Activated T-cell treated with anti-CD3 and anti-CD28 coated beads, Interleukin-2, amount 50 U/mL, for 72 hours (primary cell): ENCODE measurements at places on chromosomes 3 and 15.

DNA sequence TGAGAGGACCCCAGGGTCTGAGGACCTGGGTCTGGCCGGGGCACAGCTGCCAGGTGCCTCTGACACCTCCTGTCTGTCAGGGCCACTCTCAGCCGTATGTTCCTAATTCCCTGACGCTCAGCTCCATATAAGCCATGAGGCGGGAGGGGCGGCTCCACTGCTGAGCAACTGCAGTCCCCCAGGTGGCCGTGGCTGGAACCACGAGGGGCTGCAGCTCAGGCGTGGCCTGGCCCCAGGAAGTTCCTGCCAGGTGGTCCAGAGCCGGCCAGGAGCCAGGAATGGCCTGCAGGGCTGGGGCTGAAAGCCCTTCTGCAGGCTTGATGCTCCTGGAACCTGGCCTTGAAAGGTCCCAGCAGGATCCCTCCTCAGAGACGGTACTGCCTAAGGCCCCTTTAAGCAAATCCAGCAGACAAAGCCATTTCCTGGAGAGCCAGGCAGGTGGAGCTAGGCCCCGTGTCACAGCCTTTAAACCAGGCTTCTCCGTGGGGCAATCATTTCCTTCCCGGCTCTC is 118.0 kb downstream of the CHSY1 start:
- DNase-seq = no peak
- no peak overlapping the region for H3K4me3 ChIP-seq
- H3K27me3 ChIP-seq = peaks cover 6% of the 10 kb centered on the region

DNA sequence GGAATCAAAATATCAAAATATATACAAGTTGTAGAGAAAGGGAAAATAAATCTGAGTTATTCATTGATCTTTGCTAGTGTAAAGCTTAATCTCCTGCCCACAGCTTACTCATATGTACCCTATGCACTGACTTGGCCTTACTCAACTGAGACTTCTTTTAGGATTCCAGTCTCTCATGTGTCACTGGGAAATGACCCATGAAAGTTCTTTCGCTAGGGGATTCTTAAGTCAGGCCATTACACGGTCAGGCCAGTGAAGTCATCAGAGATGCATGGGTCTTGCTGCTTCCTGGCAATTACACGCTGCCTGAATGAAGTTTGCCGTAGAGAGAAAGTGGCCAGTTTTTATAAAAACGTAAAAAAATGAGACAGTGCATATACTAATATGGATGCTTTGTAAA is 20.7 kb upstream of the LPP start:
- peaks cover 3% of the 10 kb centered on the region for H3K36me3 ChIP-seq
- peak overlapping the region; percentile 61 for H3K27ac ChIP-seq
- no peaks in the 10 kb centered on the region for H3K27me3 ChIP-seq
- peak overlapping the region; percentile 19 for H3K4me3 ChIP-seq

- H3K36me3 ChIP-seq = no peaks in the 10 kb centered on the region
- H3K4me1 ChIP-seq = peaks cover 44% of the 10 kb centered on the region
- H3K27me3 ChIP-seq = no peaks in the 10 kb centered on the region
- H3K27ac ChIP-seq = no peak overlapping the region
- no peak for DNase-seq
- H3K4me3 ChIP-seq = no peak overlapping the region
Measured at GRCh38 chr3:183288117-183288516, 35.1 kb downstream of the B3GNT5 start.

GRCh38 chr15:43538091-43538490 is 20.7 kb downstream of the MAP1A start:
- H3K27ac ChIP-seq = no peak overlapping the region
- no peak for DNase-seq
- H3K4me1 ChIP-seq = peaks cover 6% of the 10 kb centered on the region
- H3K4me3 ChIP-seq = no peak overlapping the region
- no peaks in the 10 kb centered on the region for H3K36me3 ChIP-seq

DNA sequence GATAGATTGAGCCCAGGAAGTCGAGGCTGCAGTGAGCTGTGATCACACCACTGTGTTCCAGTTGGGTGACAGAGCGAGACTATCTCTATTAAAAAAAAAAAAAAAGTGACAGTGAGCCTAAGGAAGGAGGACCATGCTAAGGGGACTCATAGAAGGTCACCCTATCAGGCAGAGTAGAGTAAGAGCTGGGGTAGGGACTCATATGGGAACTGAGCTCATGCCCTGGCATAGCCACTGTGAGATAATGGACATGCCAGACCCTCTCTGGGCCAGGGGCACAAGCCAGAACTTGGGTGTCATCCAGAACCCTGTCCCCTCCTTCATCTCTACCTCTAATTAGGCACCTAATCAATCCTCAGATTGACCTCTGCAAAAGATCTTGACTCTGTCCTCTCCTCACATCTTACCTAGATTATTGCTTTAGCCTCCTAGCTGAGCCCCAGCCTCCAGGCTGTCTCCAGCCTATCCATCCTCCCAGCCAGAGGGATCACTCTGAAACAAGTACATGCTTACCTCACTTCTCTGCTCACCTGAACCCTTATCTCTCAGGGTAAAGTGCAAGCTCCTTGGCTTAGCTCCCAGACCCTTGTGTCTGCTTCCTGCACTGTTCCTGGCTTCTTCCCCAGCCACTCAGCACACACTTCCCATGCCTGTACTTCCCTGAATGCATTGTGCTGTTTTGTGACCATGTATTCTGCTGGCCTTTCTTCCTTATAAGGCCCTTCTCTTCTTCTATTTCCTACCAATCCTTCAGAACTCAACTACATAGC is 76.4 kb downstream of the DAPK2 start:
- H3K36me3 ChIP-seq = no peaks in the 10 kb centered on the region
- H3K4me3 ChIP-seq = peak overlapping the region; percentile 73
- peaks cover 43% of the 10 kb centered on the region for H3K4me1 ChIP-seq
- peak overlapping the region; percentile 10 for H3K27ac ChIP-seq

GRCh38 chr3:194744826-194745225 is 59.1 kb downstream of the FAM43A start:
- H3K27ac ChIP-seq = no peak overlapping the region
- no peak overlapping the region for H3K4me3 ChIP-seq
- no peaks in the 10 kb centered on the region for H3K36me3 ChIP-seq
- peaks cover 15% of the 10 kb centered on the region for H3K27me3 ChIP-seq

DNA sequence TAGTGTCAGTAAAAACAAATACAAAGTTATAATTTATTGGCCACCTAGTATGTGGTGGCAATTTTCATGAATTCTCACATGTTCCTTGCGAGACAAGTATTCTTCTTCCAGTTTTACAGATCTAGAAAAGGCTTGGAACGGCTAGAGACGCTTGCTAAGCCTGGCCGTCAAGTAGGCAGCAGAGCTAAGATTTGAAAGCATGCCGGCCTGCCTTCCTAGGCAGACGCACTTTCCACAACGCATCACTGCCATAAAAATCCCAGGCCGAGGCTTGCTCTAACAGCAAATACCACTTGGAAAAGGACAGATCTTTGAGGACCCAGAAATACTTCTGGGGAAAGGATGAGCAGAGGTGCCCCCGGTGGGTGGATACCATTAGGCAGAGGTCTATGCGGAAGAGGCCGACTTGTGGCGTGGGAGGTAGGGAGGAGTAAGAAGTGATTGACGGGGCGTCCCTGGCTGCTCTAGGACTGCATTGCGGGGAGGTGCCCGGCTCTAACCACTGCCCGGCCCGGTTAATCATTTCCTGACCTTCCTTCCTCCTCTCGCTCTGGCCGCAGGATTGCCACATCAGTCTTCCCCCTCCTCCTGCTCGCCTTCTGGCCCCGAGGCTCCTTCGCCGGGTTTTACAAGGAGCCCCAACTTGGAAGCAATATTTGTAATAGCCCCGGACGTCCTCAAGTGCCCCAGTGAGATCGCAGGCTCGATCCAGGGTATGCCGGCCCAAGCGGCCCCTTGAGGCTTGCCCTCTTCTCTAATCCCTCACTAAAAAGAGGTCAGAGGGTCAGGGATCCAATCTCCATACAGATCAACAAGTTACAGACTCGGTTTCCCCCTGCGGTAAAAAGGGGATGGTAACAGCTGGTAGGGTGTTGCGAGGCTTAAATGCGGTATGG is 1.3 kb upstream of the USP3 start:
- H3K27ac ChIP-seq = peak overlapping the region; percentile 98
- peak; percentile 86 for DNase-seq
- H3K36me3 ChIP-seq = peaks cover 2% of the 10 kb centered on the region

- H3K36me3 ChIP-seq = no peaks in the 10 kb centered on the region
- peaks cover 19% of the 10 kb centered on the region for H3K4me1 ChIP-seq
- peaks cover 11% of the 10 kb centered on the region for H3K27me3 ChIP-seq
- H3K4me3 ChIP-seq = no peak overlapping the region
Measured at GRCh38 chr3:51703068-51703760, 3.7 kb upstream of the GRM2 start.

DNA sequence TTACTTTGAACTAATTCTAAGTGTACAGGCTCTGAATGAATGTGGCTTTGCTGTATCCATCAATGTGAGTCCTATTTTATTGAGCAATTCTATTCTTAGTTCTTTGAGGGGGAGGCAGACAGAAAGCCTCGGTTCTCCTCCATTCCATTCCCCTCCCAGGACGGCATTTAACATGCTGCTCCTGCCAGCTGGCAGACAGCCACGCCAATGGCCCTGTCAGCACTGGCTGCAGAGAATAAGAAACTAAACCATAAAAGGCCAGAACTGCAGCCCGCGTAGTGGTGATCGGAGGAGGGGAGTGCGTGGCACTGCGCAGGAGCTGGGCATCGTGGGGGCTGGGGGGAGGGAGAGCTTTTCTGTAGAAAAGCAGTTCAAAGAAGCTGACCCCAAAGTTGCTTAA is 76.0 kb upstream of the HACD2 start:
- no peaks in the 10 kb centered on the region for H3K36me3 ChIP-seq
- no peak overlapping the region for H3K27ac ChIP-seq
- DNase-seq = no peak
- no peaks in the 10 kb centered on the region for H3K4me1 ChIP-seq
- H3K27me3 ChIP-seq = peaks cover 12% of the 10 kb centered on the region

- no peak for DNase-seq
- H3K27me3 ChIP-seq = no peaks in the 10 kb centered on the region
- H3K36me3 ChIP-seq = peaks cover 15% of the 10 kb centered on the region
- peak overlapping the region; percentile 87 for H3K27ac ChIP-seq
- peaks cover 55% of the 10 kb centered on the region for H3K4me1 ChIP-seq
Measured at GRCh38 chr15:85642693-85643066, 152.0 kb downstream of the KLHL25 start.

- H3K36me3 ChIP-seq = peaks cover 10% of the 10 kb centered on the region
- H3K27ac ChIP-seq = peak overlapping the region; percentile 78
- no peaks in the 10 kb centered on the region for H3K27me3 ChIP-seq
- H3K4me3 ChIP-seq = no peak overlapping the region
- no peak for DNase-seq
Measured at GRCh38 chr3:122357828-122358702, 25.0 kb downstream of the MIX23 start.

GRCh38 chr15:34597316-34597715 is 13.9 kb upstream of the GOLGA8B start:
- no peak overlapping the region for H3K27ac ChIP-seq
- no peak for DNase-seq
- no peaks in the 10 kb centered on the region for H3K4me1 ChIP-seq
- peaks cover 24% of the 10 kb centered on the region for H3K27me3 ChIP-seq
- H3K36me3 ChIP-seq = no peaks in the 10 kb centered on the region

DNA sequence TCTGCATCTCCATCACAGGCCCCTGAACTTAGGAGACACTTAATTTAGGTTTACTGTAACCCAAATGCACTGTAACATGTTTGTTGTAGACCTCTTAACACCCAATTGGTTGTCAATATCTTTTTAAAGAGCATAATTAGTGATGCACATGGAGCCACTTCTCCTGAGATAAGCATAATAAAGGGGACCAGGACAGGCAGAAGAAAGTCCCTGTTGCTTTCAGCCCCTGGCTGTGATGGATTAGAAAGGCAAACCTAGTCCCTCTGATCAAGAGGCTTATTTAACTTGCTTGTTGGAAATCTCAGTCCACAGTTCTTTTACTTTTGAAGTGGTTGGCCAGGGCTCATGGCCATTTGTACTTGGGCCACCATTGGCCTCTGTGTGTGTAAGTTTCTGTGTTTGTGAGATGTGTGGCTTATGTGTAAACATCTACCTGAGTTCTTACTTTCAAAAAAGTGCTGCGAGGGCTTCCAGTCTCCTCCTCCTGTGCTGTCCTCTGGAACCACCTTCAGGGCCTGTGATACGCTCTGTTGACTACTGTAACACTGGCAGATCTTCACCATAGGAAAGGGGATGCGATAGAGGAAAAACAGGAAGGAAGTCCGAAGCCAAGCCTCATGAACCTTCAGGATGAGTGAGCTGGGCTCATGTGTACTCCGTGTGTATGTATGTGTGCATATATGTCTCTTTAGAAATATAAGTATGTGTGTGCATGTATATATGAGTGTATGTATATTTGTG is 136.2 kb downstream of the EPHB1 start:
- H3K36me3 ChIP-seq = no peaks in the 10 kb centered on the region
- DNase-seq = no peak
- peaks cover 21% of the 10 kb centered on the region for H3K27me3 ChIP-seq
- no peak overlapping the region for H3K27ac ChIP-seq
- no peak overlapping the region for H3K4me3 ChIP-seq
- H3K4me1 ChIP-seq = peaks cover 31% of the 10 kb centered on the region

DNA sequence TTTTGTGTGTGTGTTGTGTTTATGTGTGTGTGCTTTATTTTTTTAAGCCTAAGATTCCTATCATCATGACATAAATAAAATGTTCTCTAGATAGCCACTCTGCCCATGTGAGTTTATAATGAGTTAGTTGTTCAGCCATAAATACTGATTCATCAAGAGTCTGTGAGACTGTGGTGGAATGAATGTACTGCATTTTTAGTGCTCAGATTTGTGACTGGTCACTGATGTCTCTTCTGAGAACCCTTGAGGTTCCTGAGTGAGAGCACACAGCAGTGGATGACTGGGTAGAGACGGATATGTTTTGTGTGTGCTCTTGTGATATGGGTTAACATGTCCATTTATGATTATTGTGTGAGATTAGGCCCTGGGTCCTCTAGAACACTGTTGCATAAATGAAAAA is 51.2 kb downstream of the SETD5 start:
- peak overlapping the region; percentile 6 for H3K27ac ChIP-seq
- H3K36me3 ChIP-seq = peaks cover 42% of the 10 kb centered on the region
- H3K27me3 ChIP-seq = no peaks in the 10 kb centered on the region
- peaks cover 32% of the 10 kb centered on the region for H3K4me1 ChIP-seq
- H3K4me3 ChIP-seq = no peak overlapping the region

DNA sequence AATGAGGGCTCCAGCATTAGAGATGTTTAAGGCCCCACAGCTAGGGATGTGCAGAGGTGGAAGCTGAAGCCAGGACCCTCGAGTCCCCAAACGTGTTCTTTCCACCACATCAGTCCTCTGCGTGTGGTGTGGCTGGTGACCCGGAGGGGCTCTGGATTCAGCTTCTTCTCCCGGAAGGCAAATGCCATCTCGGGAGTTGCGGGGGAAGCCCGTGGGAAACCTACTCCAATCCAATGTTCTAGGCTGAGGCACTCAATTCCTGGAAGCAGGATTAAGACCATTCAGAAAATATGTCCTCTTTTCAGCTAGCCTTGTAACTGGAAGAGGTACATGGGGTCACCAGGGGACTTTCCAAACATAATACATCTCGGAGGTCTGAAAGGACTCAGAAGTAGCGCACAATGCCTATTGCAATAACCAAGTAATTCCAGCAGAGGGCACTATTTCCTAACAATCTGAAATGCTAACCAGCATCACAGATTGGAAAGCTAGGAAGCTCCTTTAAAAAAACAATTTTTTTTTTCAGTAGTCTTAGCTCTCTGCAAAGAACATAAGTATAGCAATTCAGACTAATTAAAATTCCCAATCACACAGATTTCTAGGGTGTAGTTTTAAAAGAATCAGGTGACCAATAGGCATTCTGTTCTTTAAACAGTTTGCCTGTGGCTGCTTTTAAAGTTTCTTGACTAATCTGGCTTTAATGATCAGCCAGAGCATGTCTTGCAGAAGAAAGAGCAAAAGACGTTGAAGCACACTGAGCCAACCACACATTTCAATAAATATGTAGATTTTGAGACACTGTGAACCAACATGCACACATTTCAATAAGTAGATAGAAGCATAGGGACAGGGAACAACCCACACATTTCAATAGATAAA is 36.1 kb downstream of the BNC1 start:
- H3K36me3 ChIP-seq = no peaks in the 10 kb centered on the region
- peaks cover 60% of the 10 kb centered on the region for H3K27me3 ChIP-seq
- peak; percentile 49 for DNase-seq
- H3K27ac ChIP-seq = no peak overlapping the region
- no peak overlapping the region for H3K4me3 ChIP-seq
